ENCODE measurements at places on chromosomes 7 and 10.

- no peak for ATAC-seq
Observed at GRCh38 chr10:49518982-49519578, 19.8 kb downstream of the ERCC6 start.

DNA sequence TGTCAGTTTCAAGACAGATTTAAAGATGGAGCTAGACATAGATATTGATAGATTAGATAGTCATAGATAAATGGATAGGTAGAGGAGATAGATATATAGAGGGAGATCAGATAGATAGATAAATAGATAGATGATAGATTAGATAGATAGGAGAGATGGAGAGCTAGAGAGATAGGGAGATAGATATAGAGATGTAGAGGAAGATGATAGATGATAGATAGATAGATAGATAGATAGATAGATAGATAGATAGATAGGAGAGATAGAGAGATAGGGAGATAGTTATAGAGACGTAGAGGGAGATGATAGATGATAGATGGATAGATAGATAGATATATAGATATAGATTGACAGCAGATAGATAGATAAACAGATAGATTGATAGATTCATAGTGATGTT lies 1038.8 kb upstream of the AUTS2 start:
- no peak for ATAC-seq

DNA sequence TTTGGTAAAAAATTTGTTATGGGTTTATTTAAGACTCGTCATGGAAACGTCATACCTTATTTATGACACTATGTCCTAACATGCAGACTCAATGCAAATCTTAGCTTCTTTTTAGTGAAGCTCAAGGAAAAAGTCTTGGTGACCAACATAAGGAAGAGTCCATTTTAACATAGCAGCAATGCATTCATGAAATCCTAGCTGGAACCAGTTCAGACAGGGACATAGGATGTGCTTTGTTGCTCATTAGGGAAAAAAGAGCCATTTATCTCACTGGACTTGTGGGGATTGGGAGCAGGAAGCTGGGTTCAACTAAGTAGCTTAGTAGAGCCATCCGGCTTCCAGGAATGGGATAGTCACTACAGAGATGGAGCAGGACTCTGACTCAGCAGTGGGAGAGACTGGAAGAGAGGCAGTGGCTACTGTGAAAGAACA lies 100.7 kb upstream of the DKK1 start:
- ATAC-seq = no peak

- ATAC-seq = no peak
Observed at GRCh38 chr7:31108097-31108657, 56.1 kb downstream of the ADCYAP1R1 start.

- ATAC-seq = no peak
Observed at GRCh38 chr7:32258265-32258664, 188.1 kb upstream of the PDE1C start.

- no peak for ATAC-seq
Observed at GRCh38 chr10:77332256-77332655, 305.4 kb downstream of the KCNMA1 start.

GRCh38 chr10:84890706-84891105 lies 562.3 kb downstream of the CCSER2 start:
- ATAC-seq = no peak

DNA sequence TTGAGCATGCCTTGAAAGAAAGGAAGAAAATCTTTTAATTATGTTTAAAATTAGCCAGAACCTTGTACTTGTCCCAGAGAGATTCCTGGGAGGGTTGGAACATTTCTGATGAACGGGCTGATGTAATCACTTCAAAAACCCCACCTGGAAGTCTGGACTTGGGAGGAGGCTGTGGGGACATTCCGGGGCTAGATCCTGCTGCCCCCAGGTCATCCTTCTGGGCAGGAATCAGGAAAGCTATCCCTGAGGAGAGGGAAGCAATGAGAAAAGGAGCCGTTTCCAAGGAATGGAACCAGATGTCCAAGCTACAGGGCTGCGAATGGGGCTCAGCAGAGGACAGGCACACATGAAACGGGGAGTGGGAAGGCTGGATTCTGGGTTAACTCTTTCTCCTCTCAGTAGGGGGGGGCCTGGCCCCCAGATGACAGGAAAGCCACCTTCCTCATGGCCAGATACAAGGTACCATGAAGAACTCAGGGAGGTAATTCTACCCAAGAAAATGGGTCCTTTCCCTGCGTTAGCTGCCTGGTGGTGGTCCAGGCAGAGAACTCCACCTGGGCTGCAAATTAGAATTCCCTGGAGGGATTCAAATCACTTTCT lies 280.1 kb downstream of the TCF7L2 start:
- ATAC-seq = no peak

DNA sequence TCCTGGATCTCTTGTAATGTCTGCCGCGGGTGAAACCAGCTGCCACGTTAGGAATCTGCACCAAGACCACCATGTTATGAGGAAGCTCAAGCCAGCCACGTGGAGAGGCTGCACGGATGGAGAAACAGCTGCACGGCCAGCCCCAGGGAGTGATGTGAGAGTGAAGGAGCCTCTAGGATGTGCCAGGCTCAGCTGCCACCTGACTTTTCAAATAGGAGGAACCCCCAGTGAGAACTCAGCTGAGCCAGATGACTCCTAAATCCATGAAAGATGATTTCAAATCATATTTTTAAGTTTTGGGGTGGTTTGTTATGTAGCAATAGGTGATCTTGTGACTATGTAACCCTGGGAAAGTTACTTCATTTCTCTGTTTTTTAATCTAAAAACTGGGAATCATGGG lies 71.7 kb downstream of the PRKAG2 start:
- ATAC-seq = no peak
